Cardiac atrium fibroblast (primary cell): ENCODE measurements at places on chromosomes 6 and 20. TPM values are rescaled to one million over a fixed set of nuclear protein-coding genes. Genes with fewer than 3 reads are reported as not detected.

NOL7 gene
- total RNA-seq: 50.7 and 69.5 TPM in 2 replicates

JAG1 gene
- total RNA-seq: 65.2 and 97.4 TPM in 2 replicates

GFRAL gene
- total RNA-seq: not detected in 2 replicates

RAMACL gene
- 0.72 and 0.97 TPM in 2 replicates for total RNA-seq

UST gene
- 16.6 and 20.1 TPM in 2 replicates for total RNA-seq

HRH3 gene
- total RNA-seq: not detected in 2 replicates

SLCO4A1 gene
- total RNA-seq: 0.32 and 0.54 TPM in 2 replicates

SLC22A16 gene
- 1.9 TPM in 1 of 2 replicates, not detected in the other for total RNA-seq

WFDC10A gene
- not detected in 2 replicates for total RNA-seq

ALDH8A1 gene
- total RNA-seq: 0.16 TPM in 1 of 2 replicates, not detected in the other

BTNL2 gene
- not detected in 2 replicates for total RNA-seq

PGK2 gene
- not detected in 2 replicates for total RNA-seq

FAXC gene
- 1.5 TPM in 1 of 2 replicates, not detected in the other for total RNA-seq

PCIF1 gene
- total RNA-seq: 9.2 and 17.3 TPM in 2 replicates

C6orf15 gene
- total RNA-seq: not detected in 2 replicates

PROKR2 gene
- not detected in 2 replicates for total RNA-seq

GSTA2 gene
- total RNA-seq: not detected in 2 replicates

CLDN20 gene
- total RNA-seq: not detected in 2 replicates

POLR3F gene
- total RNA-seq: 4.7 and 10.3 TPM in 2 replicates

TSBP1 gene
- total RNA-seq: not detected in 2 replicates

PXDC1 gene
- 88.0 and 97.5 TPM in 2 replicates for total RNA-seq

VNN1 gene
- not detected in 2 replicates for total RNA-seq

BANF2 gene
- total RNA-seq: not detected in 2 replicates

CLIC1 gene
- total RNA-seq: 478 and 525 TPM in 2 replicates

COL21A1 gene
- total RNA-seq: 31.8 and 36.3 TPM in 2 replicates

RSPH9 gene
- total RNA-seq: 0.97 and 1.1 TPM in 2 replicates

RREB1 gene
- total RNA-seq: 10.5 and 11.7 TPM in 2 replicates

PCK1 gene
- not detected in 2 replicates for total RNA-seq

LY6G6F gene
- not detected in 2 replicates for total RNA-seq

MYLIP gene
- 10.8 and 21.4 TPM in 2 replicates for total RNA-seq

NMBR gene
- total RNA-seq: not detected in 2 replicates

FAM209B gene
- not detected in 2 replicates for total RNA-seq
